ENCODE measurements at places on chromosomes 6 and 20.

DNA sequence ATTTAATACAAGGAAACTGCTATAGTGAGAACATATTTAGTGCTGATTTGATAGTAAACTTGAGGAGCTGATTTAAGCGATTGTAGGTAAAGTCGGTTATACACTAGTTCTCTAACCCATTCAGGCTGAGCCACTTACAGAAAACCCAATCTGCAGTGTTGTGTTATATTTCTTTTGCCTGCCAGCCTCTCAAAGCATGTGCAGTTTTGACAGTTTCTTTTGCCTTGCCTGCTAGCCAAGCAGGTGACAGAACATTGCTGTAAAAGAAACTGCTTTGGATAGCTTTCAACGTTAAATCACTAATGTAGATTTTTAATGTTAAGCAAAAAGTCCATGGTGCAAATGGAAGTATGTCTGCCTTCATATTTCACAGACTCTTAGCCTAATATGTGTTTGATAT, 982.9 kb downstream of the EYS start:
- no peak for DNase-seq

DNA sequence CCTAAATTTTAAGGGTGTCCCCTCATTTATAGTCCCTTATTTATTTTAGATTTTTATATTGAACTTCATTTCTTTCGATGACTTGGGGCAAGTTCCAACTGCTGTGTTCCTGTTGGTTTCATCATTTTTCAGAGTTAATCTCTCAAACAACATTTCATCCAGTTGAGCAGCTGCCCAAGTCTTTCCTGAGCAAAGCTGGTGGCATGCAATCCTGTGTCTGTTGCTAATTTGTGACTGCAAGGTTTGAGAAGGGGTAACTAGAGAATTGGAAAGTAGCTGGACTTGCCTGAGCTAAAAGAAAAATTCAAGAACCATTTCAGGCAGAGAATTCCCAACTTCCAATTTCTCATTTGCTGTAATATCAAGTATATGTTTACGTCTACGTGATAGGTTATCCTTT, 881.5 kb upstream of the SLC35B3 start:
- no peak for DNase-seq

GRCh38 chr6:163862701-163863100, 448.2 kb downstream of the QKI start:
- no peak for DNase-seq

GRCh38 chr20:36926653-36927200, 24.8 kb downstream of the SAMHD1 start:
- no peak for DNase-seq

DNA sequence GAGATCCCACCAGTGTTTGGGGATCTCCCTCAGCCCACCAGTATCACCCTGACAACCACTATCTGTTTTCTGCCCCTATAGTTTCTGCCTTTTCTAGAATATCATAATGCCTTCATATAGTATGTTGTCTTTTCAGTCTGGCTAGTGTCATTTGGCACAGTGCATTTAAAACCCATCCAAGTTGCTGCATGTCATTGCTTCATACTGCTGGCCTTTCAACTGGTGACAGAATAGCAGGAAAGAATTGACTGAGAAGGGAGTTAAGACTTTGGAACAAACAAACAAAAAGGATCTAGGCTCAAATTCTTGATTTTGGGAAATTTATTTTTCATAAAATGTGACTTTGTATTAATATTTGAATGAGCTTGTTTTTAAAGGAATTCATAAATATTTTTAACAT, 4.5 kb downstream of the LMBRD1 start:
- no peak for DNase-seq

DNA sequence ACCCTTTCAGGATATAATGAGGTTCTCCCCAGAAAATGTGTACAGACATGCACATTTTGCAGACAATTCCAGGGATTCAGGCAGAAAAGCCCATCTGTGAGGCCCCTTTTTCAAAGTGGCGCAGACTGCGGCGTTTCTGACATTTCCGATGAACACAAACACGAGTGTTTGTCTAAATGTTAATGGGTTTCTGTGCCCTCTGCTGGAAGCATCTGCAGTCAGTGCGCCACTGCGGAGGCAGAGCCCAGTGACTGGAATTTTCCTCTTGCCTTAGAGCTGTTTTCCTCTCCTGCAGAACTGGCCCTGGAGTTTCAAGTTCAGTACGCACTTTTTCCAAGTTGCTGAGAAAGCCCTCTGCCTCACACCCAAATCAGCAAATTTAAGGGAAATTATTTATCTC, 15.3 kb downstream of the ANKRD60 start:
- no peak for DNase-seq

DNA sequence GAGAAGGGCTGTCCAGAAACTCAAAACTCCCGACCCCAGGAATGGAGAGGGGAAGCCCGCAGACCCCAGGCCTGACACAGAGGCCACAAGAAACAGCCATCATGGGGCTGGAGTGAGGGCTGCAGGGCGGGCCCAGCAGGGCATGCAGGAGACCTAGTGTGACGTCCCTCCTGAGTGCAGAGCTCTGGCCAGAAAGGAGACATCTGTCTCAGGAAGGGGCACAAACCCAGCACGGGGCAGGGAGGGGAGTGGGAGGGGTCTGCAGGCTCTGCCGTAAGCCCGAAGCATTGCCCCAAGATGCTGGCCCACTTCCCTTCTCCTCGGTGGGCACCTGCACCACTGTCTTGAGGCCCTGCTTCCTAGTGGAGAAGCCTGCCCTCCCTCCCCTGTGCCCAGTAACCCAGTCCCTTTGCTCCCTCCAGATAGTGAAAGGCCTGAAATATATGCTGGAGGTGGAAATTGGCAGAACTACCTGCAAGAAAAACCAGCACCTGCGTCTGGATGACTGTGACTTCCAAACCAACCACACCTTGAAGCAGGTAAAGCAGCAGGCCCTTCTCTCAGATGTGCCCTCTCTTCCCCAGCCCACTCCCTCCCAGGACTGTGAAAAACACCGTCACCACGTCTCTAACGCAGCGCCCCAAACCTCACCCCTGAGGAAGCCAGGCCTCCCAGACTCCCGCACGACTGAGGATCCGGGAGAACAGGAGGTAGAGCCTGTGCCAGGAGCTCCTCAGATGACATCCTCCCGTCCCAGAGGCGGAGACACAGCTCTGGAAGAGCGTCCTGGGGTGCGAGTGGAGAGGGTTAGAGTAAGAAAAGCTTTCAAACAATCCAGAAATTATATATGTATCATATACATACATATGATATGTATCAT, 9.7 kb downstream of the CST7 start:
- DNase-seq, result no peak

DNA sequence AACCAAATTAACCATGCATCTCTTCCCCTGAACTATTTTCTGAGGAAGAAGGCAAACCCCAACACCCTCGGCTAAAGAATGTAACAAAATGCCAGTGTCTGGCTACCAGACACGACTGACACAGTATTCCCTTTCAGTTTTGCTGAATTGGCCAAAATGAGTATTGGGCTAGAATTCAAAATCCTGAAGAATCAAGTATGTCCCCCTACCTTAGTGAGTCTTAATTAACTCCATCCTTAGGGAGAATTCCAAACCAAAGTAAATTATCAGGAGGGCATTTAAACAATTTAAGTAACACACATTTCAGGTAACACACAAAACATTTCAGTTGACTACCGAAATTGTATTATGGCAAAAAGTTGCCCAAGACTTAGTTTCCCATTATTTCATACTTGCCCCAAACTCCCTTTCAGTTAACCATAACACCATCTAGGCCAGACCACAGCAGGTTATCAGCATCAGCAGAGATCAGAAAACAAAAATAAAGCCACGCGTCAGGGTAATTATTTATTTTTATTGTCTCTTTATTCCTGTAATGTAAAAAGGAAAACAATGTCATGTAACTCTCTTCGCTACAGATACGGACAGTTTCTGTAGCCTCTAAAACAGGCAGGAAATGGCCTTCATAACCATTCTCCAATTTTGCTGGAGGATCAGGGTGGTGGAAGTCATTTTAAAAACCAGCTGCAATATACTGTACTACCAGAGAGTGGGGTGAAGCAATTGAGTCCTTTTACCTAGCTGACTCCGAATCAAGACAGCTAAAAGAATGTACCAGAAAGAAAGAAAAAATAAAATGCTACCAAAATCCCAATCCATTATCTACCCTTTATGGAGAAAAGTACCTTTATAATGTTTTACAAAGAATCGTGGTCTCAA, 1.9 kb downstream of the SNX5 start:
- no peak for DNase-seq

- no peak for DNase-seq
These were observed 103.2 kb upstream of the GRIK2 start for GRCh38 chr6:101290346-101290745.

- DNase-seq, result no peak
These were observed 51.8 kb downstream of the SLC35B3 start for GRCh38 chr6:8383584-8383983.

GRCh38 chr6:25266456-25267100, 12.6 kb upstream of the CARMIL1 start:
- no peak for DNase-seq

Data from stimulated activated CD8-positive, alpha-beta memory T cell treated with anti-CD3 and anti-CD28 coated beads, Interleukin-4, amount 100 ng/mL, for 1 hour (primary cell).